Caki2 (cell line): ENCODE measurements at places on chromosomes 5 and 9.
A peak's percentile ranks its signal among the peaks of the same experiment; 100 is the strongest.

GRCh38 chr5:2200261-2200950, 317.7 kb upstream of the IRX4 start:
- DNase-seq, result no peak

DNA sequence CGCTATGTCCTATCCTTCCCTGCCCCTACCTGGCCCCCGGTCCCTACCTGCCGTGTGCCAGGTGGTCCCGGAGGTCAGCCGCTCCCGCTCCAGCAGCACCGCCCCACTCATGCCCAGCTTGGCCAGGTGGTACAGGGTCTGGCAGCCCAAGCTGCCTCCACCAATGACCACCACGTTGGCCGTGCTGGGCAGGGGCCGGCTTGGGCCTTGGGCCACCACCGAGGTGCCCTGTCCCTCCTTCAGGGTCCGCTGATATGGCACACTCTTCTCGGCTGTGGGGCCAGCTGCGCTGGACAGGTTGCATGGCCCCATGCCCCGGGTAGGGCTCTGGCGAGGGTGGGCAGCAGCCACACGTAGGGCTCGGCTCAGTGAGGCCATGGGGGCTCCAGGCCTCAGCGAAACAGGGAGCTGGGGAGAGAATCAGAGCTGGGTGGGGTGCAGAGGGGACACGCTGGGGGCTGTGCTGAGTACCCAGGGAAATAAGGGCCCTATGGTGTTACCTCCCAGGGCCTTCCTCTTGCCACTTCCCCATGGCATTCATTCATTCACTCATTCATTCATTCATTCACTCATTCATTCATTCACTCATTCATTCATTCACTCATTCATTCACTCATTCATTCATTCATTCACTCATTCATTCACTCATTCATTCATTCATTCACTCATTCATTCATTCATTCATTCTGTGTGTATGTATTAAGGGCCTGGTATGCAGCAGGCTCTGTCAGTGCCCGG, 4.2 kb downstream of the SARDH start:
- DNase-seq, result no peak

DNA sequence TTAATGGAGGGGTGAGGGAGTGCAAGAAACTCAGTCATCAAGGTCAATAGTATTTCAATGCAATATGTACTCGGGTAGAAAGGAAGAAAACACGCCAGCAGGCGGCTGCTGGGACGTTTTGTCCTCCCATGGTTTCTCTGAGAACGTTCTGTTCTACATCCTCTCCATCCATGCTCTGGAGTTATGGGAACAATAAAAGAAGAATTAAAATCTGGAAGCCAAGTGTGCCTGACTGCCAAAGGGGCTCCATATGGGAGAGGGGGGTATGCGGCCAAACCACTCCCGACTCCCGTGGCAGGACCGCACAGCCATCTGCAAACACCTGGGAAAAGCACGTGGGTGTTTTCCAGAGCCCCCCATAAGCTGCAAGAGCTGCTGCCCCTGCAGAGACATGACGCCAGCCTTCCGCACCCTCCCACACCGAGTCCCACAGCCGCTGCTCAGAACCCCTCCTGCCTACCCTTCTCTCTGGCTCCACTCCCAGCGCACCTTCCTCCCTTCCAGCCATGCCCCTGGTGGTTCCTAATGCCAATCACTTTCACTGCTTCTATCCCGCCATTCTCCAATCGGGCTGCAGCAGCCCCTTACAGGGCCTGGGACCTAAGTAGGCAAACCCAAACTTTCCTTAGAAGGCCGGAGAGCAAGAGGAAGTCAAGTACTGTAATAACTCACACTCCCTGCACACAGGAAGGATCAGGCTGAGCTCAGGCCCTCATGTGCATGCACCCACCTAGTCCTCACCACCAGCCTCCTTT, 241.6 kb downstream of the SYK start:
- DNase-seq, result no peak

DNA sequence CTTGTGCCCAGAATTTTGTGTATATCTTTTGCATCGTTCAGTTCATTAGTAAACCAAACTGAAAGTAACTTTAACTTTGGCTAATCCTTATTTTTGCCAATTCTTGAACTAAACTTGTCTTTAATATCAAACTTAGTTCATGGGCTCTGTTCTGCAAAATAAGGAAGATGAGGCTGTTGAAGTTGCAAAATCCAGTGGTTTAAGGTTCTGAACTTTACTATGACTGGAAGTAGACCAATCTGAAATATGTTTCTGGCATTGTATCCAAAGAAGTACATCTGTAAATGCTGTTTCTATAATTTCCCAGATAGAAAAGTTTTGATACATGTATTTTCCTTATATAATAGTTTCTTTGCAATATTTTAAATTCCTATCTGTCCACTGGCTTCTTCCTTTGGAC, 238.1 kb downstream of the CETN3 start:
- DNase-seq, result no peak

GRCh38 chr5:149002053-149002452, 60.8 kb downstream of the SH3TC2 start:
- DNase-seq, result peak; percentile 97

- no peak for DNase-seq
Observed at GRCh38 chr9:76206821-76207220, 187.4 kb downstream of the RFK start.

GRCh38 chr5:38135486-38136039, 122.8 kb upstream of the EGFLAM start:
- no peak for DNase-seq

- DNase-seq, result peak; percentile 86
Observed at GRCh38 chr9:100352727-100353505, at the start of gene TEX10. Gene TEX10 (minus strand): TSS chr9:100352942. CDS start chr9:100349363, 3,579 bp downstream.

DNA sequence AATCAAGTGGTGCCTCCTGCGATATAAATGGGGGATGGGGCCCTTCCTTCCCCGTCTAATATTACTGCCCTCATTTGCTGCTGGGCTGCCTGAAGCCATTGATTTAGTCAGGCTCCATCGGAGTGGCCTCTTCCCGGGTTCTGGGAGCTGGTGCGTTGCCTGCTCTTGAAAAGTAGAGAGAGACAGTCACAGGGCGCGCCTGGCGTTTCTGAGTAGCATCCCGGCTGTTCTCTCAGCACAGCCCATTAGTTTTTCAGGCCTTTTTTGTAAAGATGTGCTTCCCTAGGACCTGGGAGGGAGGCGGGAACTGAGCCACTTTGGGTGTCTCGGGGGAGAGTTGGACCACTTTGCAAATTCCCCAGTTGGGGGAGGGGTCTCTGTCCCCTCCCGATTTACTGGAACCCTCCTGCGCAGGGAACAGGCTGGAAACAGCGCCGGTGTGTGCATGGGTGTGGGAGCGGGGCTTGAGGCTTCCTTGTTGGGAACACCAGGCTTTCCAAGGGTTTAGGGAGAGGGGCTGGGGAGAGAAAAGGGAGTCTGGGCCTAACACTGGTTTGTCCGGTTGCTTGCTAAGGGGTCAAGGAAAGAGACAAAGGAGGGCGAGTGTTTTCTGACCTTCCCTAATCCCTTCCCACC, 4.7 kb downstream of the PRDM6 start:
- no peak for DNase-seq
